Hematopoietic multipotent progenitor cell treated with erythropoietin and hydrocortisone succinate and interleukin-3 and kit ligand, for 4 days (in vitro differentiated cells): ENCODE measurements at places on chromosomes 16 and 17.

DNA sequence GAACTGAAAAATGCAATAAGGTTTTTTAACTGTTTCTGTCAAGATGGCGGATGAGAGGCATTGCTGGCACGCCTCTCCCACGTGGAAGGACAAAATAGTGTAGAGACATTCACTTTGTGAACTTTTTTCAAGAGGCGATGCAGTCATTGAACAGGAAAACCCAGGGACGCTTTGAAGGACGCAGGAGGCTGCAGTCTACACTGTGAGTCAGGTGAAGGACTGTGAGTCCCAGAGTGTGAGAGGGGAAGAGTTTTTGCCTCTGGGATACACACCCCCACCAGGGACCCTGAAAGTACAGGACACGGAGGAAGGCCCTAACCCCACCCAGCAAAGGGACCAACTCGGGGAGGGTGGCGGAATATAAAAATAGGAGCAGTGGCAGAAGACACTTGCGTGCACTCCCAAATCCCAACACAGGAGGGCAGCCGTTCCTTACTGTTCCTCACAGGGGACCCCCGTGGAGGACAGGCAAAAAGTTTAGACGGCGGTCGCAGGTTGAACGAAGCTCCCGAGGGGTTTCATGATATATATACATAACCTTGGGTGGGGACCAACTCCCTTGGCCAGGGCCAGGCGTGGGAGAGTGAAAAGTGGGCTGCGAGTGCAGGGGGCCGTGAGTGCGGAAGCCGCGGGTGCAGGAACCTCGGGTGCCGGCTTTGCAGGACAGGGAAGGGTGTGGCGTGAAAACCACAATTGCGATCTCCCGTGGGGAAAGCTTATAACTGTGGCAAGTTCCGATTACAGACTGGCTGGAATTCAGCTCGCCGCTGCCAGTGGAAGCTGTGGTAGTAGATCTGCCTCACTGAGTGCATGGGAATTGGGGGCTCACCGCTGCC is 82.0 kb upstream of the ALOX12 start:
- DNase-seq, result peak; percentile 89

DNA sequence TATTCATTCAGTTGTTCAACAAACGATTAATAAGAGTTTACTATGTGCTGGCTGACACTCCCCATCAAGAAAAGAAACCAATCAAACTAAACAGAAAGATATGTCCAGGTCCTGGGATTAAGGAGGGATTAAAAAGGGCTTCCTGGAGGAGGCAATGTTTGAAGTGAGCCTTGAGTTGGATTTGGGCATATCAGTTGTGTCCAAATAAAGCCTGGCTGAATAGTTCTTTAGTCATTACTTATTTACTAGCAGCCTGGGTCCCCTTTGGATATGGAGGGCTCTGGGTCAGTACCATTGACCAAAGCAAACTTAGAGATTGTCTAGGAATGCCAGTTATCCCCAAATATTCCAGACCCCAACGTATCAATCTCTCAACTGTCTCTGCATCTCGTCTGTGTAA is 117.7 kb downstream of the COPRS start:
- no peak for DNase-seq

DNA sequence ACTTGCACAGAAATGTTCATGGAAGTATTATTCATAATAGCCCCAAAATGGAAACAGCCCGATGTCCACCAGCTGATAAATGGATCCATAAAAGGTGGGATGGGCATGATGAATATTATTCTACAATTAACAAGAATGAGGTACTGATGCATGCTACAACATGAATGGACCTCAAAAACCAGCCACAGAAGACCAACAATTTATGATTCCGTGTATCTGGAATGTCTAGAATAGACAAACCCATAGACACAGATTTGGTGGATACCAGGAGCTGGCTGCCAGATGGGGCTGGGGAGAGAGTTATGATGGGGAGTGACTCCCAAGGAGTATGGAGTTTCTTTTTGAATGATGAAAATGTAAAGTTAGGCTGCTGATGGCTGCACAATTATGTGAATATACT is 10.8 kb upstream of the NAGLU start:
- no peak for DNase-seq

DNA sequence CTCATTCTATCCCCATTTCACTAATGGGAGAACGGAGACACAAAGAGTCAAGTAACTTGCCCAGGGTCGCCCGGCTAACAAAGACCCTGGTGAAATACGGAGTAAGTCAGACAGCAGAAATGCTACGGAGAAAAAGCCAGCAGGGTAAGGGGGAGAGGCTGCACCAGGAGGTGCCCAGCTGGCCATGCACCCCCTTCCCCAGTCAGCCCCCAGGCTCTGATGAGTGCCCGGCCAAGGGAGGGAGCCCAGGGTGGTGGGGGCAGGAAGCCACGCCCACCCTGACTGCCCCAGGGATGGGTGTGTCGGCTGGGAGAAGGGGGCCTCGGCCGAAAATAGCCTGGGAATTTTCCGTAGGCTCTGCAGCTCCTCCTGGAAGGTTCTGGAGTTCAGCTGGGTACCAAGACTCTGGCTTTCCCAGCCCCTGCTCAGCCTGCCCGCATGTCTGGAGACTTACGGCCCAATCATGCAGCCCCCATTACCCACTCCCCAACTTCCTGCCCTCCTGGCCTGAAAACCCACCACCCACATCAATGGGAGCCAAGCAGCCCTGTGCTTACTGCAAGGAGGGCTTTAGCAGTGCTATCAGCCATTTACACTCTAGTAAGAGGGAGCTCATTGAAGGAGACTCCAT is 4.2 kb downstream of the CARHSP1 start:
- no peak for DNase-seq

- DNase-seq, result no peak
Measured at GRCh38 chr16:25512041-25512440, 179.7 kb upstream of the HS3ST4 start.

- DNase-seq, result peak; percentile 31
Measured at GRCh38 chr16:76639685-76640289, 362.6 kb downstream of the CNTNAP4 start.

DNA sequence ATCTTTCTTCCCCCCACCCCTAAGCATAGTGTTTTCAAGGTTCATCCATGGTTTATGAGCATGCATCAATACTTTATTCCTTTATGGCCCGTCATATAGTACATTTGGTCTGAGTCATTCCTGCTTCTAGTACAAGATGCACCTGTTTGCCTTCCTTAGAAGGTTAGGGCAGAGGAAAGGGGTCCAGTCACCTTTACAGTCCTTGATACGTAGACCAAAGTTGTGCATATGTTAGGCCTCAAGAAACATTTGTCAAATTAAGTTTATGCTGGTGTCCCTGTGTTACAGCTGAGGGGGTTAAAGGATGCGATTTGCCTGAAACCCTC is 1.4 kb downstream of the CYB5D2 start:
- DNase-seq, result no peak
